ENCODE measurements at places on chromosomes 16 and 17. TPM values are rescaled to one million over a fixed set of nuclear protein-coding genes. Genes with fewer than 3 reads are reported as not detected.

Gene OR2C1
- total RNA-seq: not detected

Gene ABCA10
- 0.16 TPM for total RNA-seq

Gene PITPNC1
- 1.1 TPM for total RNA-seq

- DNase-seq: peak; percentile 4
These were observed 1.4 kb downstream of the ENDOV start for GRCh38 chr17:80416260-80416939.

DNA sequence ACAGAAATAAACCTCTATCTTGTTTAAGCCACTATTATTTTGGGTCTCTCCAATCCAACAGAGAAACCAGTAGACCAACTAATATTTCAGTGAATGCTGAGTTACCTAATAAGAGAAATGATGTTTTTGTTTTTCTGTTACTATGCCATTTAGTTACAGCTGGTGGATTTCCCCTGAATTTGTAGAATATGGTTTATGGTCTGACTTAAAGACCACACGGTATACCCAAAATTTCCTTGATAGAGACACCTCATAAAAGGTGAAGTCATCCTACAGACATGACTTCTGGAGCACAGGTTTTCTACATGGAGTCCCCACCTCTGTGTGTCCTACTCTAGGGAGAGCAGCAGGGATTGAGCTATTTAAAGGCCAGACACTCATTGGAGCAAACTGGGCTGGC lies 13.3 kb downstream of the PIK3R5 start:
- no peak for DNase-seq

GRCh38 chr16:17970816-17971331 lies 365.7 kb downstream of the NPIPA8 start:
- no peak for DNase-seq

Measured in K562 (cell line).